ENCODE measurements at places on chromosomes 11 and 22.

- peak; percentile 88 for DNase-seq
Observed at GRCh38 chr11:112082729-112083128, 3.8 kb downstream of the TIMM8B start.

GRCh38 chr22:36185828-36186624 lies 15.6 kb downstream of the APOL4 start:
- no peak for DNase-seq

DNA sequence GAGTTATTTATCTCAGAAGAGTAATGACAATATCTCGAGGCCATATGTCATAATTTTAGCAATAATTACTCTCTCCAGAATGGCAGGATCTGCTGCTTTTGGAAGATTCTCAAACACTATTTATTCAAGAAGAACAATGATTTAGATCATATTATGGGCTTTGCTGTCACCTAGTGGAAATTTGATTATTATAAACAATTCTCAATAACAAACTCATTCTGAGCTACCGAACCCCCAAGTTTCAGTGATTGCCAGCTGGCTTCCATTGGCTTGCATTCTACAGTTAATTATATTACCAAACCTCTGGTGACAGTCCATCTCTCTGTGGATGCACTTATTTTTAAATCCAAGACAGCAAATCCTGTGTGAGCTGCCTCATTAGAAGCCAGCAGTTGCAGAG lies 27.9 kb upstream of the SLC36A4 start:
- DNase-seq = peak; percentile 50

GRCh38 chr11:110329445-110329844 lies 33.0 kb upstream of the RDX start:
- DNase-seq = no peak

- peak; percentile 45 for DNase-seq
Observed at GRCh38 chr22:37627121-37627520, 12.3 kb upstream of the SH3BP1 start.

DNA sequence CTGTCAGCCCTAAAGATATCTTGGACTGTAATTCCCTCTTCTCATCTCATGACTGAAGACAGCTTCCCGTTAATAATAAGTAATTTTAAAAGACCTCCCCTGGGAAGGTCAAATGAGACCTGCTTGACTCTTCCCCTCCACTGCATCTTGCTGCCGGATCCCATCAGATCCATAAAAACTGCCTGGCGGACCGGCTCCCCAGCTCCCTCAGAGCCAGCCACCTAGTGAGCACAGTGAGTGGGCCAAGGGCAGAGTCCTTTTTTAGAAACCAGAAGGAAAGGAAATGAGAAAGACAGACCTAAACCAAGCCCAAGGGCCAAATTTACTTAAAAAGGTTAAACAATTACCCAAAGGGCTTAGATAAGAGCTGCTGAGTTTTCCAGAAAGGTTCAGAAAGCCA lies 595.3 kb downstream of the OPCML start:
- no peak for DNase-seq

DNA sequence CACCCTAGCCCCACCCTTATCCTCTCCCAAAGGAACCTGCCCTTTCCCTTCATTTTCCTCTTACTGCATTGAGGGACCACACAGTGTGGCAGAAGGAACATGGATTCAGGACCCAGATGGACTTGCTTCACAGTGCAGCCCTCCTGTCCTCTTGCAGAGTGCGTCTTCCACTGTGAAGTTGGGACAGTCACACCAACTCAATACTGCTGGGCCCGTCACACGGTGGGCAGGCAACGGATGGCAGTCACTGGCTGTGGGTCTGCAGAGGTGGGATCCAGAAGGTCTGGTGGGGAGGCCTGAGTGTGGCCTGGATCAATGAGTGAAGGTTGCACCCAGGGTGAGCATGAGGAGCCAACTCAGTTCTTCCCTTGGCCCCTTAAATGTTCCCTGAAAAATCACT lies 129.9 kb upstream of the B3GAT1 start:
- DNase-seq = no peak

- no peak for DNase-seq
Observed at GRCh38 chr11:116710762-116711161, 62.0 kb downstream of the BUD13 start.

DNA sequence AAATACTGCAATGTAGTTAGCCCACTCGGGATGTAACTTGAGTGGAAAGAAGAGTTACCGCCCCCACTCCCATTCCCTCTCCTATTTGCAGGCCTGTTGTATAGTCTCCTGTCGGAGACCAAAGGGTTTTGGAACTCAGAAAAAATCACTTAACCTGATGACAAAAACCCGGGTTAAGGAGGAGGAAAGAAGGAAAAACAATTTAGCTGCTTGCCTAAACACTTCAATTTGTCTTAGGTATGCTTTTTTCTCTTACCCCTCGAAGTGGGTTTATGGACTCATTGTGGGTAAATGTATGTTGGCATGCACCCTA lies 2.2 kb downstream of the YAP1 start:
- peak; percentile 50 for DNase-seq

GRCh38 chr11:63907808-63908530 lies 9.0 kb downstream of the RCOR2 start:
- DNase-seq = no peak

- DNase-seq = peak; percentile 97
Observed at GRCh38 chr11:47415949-47416472, 7.6 kb downstream of the SLC39A13 start.

DNA sequence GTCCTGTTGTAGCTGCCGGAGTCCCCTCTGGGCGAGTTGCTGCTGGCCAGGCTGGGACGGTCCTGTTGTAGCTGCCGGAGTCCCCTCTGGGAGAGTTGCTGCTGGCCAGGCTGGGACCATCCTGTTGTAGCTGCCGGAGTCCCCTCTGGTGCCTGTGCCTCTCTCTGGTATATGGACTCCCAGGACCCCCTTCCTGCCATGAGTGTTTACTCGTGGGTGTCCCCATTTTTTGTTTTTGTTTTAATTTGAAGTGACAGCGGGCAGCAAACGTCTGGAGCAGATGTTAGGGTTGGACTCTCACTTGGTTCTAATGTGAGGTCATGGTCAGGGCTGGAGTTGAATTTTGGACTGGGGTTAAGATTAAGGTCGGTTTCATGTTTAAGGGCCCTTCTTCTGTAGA lies 14.2 kb downstream of the SHANK3 start:
- no peak for DNase-seq

GRCh38 chr22:30885591-30885990 lies 83.0 kb downstream of the MORC2 start:
- no peak for DNase-seq

DNA sequence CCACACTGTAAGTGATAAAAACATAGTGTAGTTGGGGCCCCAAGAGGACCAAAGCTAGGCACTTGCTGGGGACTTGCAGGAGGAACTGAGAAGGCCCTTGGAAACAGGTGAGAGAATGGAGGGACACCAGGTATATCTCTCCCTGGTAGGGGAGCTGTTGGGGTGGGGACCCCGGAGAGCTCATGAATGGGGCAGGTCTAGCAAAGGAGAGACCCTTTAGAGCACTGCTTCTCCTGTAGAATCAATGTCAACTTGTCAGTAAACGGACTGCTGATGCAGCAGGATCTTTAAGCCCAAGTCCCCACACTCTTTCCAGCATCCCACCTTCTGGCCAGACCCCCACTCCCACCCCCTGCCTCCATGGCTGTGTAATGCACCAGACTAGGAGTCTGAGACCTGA lies 109.6 kb upstream of the THY1 start:
- no peak for DNase-seq

DNA sequence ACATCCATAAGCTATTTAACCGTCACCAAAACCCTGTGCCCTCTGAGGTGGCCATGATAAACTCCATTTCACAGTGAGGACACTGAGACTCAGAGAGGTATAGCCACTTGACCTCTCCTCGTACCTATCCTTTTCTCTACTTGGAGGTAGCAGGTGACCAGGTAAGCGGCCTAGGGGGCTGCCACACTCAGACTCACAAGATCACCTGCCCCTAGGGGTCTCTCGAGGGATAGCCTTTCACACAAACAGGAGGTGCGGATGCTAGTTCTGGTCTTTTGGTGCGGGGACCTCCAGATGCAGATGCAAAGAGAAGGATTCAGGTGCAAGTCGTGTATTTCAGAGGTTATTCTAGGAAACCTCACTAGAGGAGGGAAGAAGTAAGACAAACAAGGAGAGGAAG lies 14.6 kb downstream of the MS4A18 start:
- DNase-seq = no peak

DNA sequence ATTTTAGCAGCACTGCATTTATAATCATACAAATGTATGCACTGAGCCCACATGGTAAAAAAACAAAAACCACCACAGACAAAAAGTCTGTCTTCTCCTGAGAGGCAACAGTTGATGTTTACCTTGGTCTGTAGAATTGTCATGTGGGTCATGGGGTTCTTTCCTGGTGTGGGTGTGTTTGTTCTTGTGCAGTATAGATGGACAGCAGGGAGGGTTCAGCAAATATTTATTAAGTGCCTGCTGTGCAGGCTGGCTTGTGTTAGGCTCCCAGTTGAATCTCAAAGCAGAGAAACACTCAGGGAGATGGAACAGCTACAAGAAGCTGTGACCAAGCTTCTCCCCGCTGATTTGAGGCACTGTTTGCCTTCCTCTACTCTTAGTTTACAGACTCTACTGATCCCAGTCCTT lies 82.2 kb downstream of the PISD start:
- DNase-seq = no peak

- DNase-seq = no peak
Observed at GRCh38 chr11:13292970-13293369, 15.4 kb downstream of the BMAL1 start.

- DNase-seq = no peak
Observed at GRCh38 chr11:35247428-35247827, 108.5 kb downstream of the CD44 start.

DNA sequence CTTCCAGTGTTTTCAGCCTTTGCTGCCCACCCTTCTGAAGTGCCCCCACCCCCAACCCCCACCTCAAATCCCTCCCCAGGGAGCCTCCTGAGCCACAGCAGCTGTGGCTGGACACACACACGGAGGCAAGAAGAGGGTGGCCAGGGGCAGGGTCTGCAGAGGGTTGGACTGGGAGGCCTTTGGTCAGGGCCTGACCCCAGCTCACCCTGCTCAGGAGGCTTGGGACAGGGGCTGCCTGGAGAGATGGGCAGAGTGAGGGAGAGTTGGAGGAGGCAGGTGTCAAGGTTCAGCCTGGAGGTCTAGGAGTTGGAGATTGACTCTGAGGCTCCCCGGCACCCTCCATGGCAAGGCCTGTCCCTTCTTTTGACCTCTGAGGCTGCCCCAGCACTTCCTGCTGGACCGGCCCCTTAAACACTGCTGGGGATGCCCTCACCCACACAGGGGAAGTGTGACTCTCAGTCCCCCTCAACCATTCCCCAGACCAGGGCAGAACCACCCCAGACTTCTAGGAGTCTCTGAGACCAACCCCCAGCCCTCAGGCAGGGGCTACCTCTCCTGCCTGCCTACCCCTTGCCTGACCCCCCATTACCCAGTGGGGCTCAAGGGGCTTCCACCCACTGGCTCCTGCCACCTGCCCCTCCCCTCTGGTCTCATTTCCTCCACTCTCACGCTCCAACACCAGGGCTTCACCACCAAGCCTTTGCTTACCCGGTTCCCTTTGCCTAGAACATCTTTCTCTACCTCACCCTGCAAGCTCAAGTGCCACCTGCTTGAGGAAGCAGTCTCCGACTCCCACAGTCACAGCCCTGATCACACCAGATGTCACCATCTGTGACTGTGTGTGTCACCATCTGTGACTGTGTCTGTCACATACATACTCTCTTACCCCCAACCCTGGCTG lies 8.6 kb downstream of the ARAP1 start:
- no peak for DNase-seq

DNA sequence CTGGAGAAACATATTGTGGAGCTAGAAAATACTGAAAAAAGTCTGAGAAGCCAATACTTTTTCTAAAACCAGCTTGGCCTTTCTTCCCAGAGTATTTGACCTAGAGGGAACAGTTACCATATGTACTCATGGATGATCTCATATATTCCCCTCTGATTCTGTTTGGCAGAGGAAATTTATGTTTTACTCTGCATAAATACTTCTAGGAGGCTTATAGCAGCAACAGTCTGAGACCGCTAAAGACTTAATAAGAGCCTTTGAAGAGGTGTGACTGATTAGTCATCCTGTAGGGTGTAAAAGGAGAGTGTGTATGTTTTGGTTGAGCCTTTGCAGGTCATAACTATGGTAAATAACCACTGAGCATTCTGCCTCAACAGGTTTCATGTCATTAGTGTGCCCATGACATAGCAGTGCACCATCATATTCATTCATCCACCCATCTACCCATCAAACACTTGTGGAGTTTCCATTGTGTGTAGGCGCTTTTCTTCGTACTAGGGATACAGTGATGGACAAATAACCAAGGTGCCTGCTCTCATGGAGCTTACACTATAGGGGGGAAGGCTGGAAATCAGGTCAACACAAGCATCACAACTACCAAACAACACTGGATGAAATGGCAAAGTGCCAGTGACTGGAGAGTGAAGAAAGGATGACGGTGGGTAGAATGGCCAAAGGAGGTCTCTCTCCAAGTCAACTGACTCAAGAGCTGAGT lies 44.5 kb downstream of the TRAF6 start:
- peak; percentile 10 for DNase-seq

- peak; percentile 71 for DNase-seq
Observed at GRCh38 chr22:42856179-42856864, 751 bp downstream of the ARFGAP3 start.

DNA sequence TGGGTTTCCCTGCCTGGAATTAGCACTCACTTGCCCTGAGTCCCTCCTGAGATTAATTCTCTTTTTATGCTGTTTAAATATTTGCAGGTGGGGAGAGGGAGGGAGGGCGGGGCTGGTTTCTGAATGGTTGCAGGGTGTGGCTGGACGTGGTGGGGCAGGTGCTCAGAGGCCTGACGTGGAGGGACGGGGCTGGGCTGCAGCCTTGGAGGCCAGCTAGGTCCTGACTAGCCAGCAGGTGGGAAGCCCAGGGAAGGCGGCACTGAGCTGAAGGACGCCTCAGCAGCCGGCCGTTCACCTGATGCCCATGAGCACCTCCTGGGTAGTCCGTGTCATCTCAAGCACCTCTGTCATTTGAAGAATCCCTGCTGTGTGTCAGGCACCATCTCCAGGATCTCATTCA lies 21.3 kb downstream of the SGSM1 start:
- DNase-seq = no peak

GRCh38 chr11:121485216-121485615 lies 32.4 kb upstream of the SORL1-AS1 start:
- DNase-seq = no peak

Measured in GM23248 (cell line).